D721Med (cell line): ENCODE measurements at places on chromosomes 3 and 15.

GRCh38 chr3:25719321-25719720 lies 54.6 kb upstream of the TOP2B start:
- DNase-seq: no peak

GRCh38 chr3:5239602-5240001 lies 52.1 kb downstream of the EDEM1 start:
- DNase-seq: no peak

DNA sequence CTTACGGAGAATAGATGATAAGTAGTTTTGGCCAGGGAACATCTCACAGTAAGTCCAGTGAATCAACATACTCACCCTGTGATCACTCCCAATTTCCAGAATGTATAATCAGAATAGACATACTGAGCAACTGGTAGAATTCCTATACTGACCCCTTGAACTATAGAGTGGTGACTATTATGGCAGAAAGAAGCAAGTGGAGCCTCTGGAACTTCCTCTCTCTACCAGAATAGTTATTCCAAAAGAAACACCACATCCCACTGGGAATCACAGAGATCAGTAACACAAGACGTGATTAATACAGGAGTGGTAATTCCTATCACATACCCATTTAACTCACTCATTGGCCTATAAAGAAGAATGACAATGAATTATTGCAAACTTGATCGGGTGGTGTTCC lies 50.1 kb upstream of the TRIM42 start:
- DNase-seq: no peak

DNA sequence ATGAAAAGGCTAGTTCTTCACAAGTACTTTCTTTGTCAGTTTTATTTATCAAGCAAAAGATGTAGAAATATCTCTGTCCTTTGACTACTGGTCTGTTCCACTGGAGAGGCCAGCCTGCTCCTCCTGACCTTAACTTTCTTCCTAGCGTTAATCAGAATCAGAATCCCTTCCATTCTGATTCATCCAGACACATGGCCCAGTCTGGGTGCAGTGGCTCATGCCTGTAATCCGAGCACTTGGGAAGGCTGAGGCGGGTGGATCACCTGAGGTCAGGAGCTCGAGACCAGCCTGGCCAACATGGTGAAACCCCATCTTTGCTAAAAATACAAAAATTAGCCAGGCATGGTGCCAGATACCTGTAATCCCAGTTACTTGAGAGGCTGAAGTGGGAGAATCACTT lies 32.0 kb upstream of the MANF start:
- no peak for DNase-seq

GRCh38 chr3:160735826-160736225 lies 20.2 kb upstream of the PPM1L start:
- DNase-seq: no peak

- no peak for DNase-seq
Observed at GRCh38 chr3:156838035-156838434, 11.9 kb downstream of the LEKR1 start.

- DNase-seq: no peak
Observed at GRCh38 chr3:189419683-189420082, 211.5 kb upstream of the TP63 start.
